ENCODE measurements at places on chromosomes 12 and 14. TPM values are rescaled to one million over a fixed set of nuclear protein-coding genes. Genes with fewer than 3 reads are reported as not detected.

- H3K4me3 ChIP-seq = no peak overlapping the region
- H3K36me3 ChIP-seq = no peaks in the 10 kb centered on the region
- no peaks in the 10 kb centered on the region for H3K4me1 ChIP-seq
Observed at GRCh38 chr12:121142171-121142950, 9.7 kb downstream of the P2RX7 start.

- H3K4me1 ChIP-seq = no peaks in the 10 kb centered on the region
- no peaks in the 10 kb centered on the region for H3K36me3 ChIP-seq
- H3K27ac ChIP-seq = no peak overlapping the region
- H3K4me3 ChIP-seq = no peak overlapping the region
- H3K27me3 ChIP-seq = no peaks in the 10 kb centered on the region
Observed at GRCh38 chr12:12542964-12543363, 19.7 kb downstream of the DUSP16 start.

Gene GALNT16
- 0.32 TPM for total RNA-seq

DNA sequence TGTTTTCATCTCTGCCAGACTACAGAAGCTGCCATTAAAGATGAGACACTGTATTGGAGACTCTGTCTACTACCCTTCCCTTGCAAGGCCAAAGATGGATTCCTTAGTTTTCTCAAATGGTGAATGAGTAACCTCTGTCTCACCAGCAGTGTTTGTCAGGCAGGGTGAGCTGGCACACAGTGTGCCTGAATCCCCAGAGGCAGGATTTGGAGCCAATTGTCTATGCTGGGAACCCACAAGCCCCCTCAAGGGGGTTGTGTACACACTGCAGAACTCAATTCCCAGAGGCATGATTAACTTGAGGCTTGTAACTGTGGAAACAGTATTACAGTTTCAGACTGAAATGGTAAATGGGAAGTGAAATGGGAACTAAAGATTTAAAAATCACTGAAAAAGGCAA lies 136.8 kb upstream of the PTPRB start:
- H3K27ac ChIP-seq = no peak overlapping the region
- H3K4me1 ChIP-seq = no peaks in the 10 kb centered on the region
- H3K27me3 ChIP-seq = no peaks in the 10 kb centered on the region
- no peak for DNase-seq
- no peaks in the 10 kb centered on the region for H3K36me3 ChIP-seq

GRCh38 chr14:29161593-29161992 lies 395.0 kb downstream of the FOXG1 start:
- H3K4me1 ChIP-seq = no peaks in the 10 kb centered on the region
- H3K36me3 ChIP-seq = no peaks in the 10 kb centered on the region
- H3K27me3 ChIP-seq = no peaks in the 10 kb centered on the region
- H3K27ac ChIP-seq = no peak overlapping the region
- no peak overlapping the region for H3K4me3 ChIP-seq
- DNase-seq = no peak

Gene KERA
- total RNA-seq = not detected

Gene MGP
- total RNA-seq = 1.3 TPM

Gene HVCN1
- total RNA-seq = 0.15 TPM

Gene LMNTD1
- not detected for total RNA-seq

DNA sequence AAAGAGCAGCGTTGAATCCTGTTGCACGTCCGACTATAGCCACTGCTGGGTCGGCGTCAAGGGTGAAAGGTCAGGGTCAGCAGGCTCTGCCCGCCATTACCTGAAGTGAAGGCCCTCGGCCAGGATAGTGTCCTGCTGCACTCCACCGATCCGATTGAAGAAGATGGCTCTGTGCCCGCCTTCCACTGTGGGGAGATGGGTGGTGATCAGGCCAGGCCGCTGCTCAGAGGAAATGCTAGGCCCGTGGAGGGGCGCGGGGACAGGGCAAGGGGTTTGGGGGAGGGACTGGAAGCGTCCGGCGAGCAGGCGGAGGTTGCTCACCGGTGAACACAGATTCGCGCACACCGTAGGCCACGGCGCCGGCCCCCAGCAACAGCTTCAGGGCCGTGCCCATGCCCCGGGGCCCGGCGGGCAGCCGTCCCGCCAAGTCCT lies 352 bp downstream of the PHB2 start:
- H3K27me3 ChIP-seq = no peaks in the 10 kb centered on the region
- H3K4me3 ChIP-seq = peak overlapping the region; percentile 96
- no peak for DNase-seq
- H3K27ac ChIP-seq = peak overlapping the region; percentile 77
- peaks cover 49% of the 10 kb centered on the region for H3K4me1 ChIP-seq
- peaks cover 35% of the 10 kb centered on the region for H3K36me3 ChIP-seq

GRCh38 chr12:111748867-111749266 lies 17.9 kb upstream of the ALDH2 start:
- no peak overlapping the region for H3K27ac ChIP-seq
- H3K36me3 ChIP-seq = peaks cover 6% of the 10 kb centered on the region
- DNase-seq = no peak
- no peak overlapping the region for H3K4me3 ChIP-seq
- H3K27me3 ChIP-seq = no peaks in the 10 kb centered on the region

Gene ALG10
- 9.6 TPM for total RNA-seq

Gene PLCZ1
- total RNA-seq = not detected

Gene OR4N5
- not detected for total RNA-seq

DNA sequence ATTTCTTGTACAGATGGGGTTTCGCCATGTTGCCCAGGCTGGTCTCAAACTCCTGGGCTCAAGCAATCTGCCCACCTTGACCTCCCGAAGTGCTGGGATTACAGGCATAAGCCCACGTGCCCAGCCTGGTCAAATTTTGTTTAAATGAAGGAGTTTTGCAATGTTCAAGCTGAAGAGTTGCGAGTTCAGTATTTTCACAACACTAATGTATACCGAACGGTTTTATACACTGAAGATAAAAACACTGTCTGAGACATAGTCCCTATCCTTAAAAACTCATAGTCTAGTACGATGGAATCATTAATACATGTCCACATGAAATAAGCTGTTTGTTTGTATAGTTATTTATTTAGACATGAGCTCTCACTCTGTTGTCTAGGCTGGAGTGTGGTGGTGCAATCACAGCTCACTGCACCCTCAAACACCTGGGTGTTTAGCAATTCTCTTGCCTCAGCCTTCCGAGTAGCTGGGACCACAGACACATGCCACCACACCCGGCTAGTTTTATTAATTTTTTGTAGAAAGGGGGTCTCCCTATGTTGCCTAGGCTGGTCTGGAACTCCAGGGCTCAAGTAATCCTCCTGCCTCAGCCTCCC lies 15.4 kb downstream of the TRAPPC6B start:
- no peak overlapping the region for H3K27ac ChIP-seq
- no peaks in the 10 kb centered on the region for H3K4me1 ChIP-seq
- peaks cover 8% of the 10 kb centered on the region for H3K36me3 ChIP-seq
- DNase-seq = no peak

GRCh38 chr14:96735526-96735925 lies 61.7 kb upstream of the VRK1 start:
- no peaks in the 10 kb centered on the region for H3K36me3 ChIP-seq
- peaks cover 20% of the 10 kb centered on the region for H3K27me3 ChIP-seq
- H3K4me1 ChIP-seq = no peaks in the 10 kb centered on the region
- no peak overlapping the region for H3K27ac ChIP-seq
- no peak overlapping the region for H3K4me3 ChIP-seq
- DNase-seq = no peak

GRCh38 chr12:15453613-15454012 lies 131.3 kb downstream of the PTPRO start:
- H3K27ac ChIP-seq = no peak overlapping the region
- H3K4me1 ChIP-seq = no peaks in the 10 kb centered on the region
- no peak overlapping the region for H3K4me3 ChIP-seq
- peaks cover 3% of the 10 kb centered on the region for H3K27me3 ChIP-seq
- H3K36me3 ChIP-seq = no peaks in the 10 kb centered on the region
- no peak for DNase-seq

DNA sequence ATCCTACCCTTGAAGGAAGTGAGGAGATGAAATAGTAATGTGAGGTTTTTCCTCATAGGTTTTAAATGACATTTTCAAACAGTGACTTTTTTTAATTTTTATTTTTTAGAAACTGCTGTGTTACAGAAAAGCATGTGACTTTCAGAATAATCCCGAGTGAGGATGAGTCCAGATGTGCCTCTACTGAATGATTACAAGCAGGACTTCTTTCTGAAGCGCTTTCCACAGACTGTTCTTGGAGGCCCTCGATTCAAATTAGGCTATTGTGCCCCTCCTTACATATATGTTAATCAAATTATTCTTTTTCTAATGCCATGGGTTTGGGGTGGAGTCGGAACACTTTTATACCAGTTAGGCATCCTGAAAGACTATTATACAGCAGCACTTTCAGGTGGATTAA lies 15.8 kb downstream of the PCNX4 start:
- no peak overlapping the region for H3K4me3 ChIP-seq
- DNase-seq = no peak
- no peaks in the 10 kb centered on the region for H3K27me3 ChIP-seq
- H3K27ac ChIP-seq = no peak overlapping the region

DNA sequence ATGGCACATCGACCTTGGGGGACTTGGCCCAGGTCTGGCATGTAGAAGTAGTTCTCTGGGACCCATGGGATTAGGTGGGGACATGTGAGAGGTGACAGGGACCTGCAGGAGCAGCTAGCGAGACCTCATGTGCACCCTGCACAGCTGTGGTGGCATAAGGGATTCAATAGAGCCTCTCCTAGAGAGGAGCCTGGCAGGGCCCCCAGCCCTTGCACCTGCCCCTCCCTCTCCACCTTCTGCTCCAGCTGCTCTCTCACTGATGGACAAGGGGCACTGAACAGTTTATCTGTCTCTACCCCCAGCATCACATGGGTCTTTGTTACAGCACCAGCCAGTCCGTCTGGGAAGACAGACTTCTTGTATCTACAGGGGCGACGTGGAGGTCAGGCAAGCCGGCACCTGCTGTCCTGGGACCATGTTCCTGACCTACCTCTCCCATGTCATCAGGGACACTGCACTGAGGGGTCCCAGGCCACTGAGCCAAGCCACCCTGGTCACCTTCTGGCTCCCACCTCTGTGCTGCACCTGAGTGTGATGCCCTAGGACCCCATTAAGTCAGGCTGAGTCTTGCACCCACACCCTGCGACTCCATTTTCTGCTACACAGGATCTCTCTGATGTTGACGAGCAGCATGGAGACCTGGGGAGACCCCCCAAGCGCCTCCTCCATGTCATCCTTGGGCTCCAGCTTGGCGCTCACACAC lies 32.6 kb downstream of the DDX11 start:
- H3K27ac ChIP-seq = no peak overlapping the region
- H3K27me3 ChIP-seq = no peaks in the 10 kb centered on the region
- H3K4me3 ChIP-seq = no peak overlapping the region
- H3K4me1 ChIP-seq = peaks cover 6% of the 10 kb centered on the region

Gene NFYB
- total RNA-seq = 22.4 TPM

- H3K27me3 ChIP-seq = no peaks in the 10 kb centered on the region
- DNase-seq = no peak
- H3K4me3 ChIP-seq = no peak overlapping the region
Observed at GRCh38 chr12:107634530-107634929, 51.1 kb upstream of the PWP1 start.

Gene UBE3B
- 28.9 TPM for total RNA-seq

DNA sequence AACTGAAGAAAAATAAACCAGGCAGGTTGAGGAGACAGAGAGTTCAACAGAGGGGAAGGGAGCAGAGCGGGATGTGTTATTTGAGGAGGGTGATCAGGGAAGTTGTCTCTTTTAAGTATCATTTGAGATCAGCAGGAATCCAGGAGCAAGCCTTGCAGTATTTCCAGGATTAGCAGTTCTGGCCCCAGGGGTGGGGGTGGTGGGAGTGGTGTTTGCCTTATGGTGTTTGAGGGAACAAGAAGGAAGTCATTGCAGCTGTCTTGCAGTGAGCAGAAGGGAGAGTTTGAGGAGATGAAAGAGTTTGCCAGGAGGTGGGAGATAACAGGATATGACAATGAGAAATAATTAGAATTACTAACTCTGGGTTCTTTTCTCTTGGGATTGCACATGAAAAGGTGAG lies 418.6 kb downstream of the NELL2 start:
- H3K4me1 ChIP-seq = no peaks in the 10 kb centered on the region
- DNase-seq = no peak
- H3K27me3 ChIP-seq = 0 out of 2 replicates have a peak, but pooled peaks cover 4% of the 10 kb centered on the region

Gene TAS2R30
- 1.5 TPM for total RNA-seq

Gene RPL6
- 1,845 TPM for total RNA-seq

Gene C14orf132
- 3.4 TPM for total RNA-seq

DNA sequence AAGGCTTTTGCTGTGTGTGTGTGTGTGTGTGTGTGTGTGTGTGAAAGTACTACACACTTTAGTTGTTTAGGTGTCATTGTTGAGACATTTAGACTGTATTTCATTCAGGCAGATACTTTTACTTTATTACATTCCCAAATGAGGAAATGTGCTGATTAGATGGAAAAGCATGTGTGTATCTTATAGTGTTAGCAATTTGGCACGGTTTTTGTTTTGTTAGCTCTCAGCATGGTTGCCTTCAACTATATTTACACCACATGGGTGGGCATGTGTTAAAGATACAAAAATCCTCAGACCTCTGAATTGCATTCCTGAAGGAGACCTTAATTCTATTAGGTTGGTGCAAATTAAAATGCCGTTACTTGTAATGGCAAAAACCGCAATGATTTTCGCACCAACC lies 879.5 kb downstream of the DIO2 start:
- no peaks in the 10 kb centered on the region for H3K36me3 ChIP-seq

Measured in HCT116 (cell line).